ENCODE measurements at places on chromosomes 4 and X.

DNA sequence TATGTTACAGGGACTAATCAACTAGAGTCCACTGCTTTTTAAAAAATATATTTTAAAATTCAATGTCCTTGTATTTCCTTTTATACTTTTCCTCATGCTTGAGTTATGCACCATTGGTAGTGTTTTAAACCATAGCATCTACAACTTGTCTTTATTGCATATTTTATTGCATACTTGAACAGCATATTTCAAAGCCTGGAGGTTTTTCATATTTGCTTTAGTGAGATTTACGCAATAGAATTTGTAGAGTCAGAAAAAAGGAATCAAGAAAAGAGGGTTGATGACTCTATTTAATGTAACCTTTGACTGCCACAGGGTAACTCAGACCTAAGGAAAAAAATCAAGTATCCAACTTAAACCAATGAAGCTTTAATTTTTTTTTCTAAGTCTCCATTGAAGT lies 1165.7 kb upstream of the IGFBP7 start:
- DNase-seq: no peak

DNA sequence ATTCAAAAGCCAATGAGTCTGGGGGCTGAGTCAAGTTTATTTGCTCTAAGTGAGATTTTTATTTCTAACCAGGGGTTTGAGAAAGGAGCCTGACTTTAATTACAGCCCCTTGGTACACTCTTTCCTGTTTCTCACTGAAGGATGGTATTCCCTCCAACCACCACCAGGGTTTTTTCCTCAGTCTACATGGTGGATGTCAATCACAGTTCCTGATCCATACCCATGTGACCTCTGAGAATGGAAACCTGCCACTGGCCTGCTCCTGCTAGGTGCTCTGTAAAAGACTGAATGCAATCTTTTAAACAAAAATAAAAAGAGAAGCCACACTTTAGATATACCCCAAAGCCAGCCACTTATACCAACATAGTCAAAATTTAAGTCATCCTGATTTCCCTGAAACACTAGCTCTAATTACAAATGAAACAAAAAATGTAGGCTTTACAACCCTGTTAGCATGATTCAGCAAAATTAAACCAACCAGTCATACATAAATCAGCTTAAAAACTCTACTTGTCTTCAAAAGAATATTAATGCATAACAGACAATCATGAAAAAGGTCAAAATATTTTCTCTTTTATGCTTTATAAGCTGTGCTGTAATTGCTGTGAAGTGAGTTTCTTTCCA lies 112.1 kb upstream of the NWD2 start:
- peak; percentile 8 for DNase-seq

DNA sequence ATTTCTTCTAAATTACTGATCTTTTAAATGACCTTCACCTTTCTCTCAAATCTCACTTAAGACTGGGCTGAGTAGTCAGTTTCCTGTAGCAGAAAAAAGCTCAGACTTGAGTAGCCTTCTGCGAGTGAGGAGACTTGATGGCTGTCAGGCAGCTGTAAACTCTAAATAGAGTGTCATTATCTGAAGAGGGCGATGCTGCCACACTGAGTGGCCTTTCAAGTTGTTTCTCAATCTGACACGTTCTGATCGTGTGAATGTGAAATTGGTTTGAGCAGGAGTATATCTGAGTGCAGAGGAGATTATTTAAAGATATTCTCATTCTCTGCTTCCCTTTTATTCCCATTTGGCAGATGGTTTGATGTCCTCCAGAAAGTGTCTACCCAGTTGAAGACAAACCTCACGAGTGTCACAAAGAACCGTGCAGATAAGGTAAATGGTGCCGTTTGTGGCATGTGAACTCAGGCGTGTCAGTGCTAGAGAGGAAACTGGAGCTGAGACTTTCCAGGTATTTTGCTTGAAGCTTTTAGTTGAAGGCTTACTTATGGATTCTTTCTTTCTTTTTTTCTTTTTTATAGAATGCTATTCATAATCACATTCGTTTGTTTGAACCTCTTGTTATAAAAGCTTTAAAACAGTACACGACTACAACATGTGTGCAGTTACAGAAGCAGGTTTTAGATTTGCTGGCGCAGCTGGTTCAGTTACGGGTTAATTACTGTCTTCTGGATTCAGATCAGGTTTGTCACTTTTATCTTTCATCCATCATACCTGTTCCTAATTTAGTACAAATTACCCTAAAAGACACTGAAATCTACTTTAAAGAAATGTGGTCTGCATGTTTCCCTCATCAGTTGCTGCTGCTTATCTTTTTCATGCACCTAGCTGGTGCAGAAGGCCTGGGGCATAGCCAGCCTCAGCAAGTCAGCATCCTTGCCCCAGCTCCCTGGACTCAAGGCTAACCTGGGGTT lies 74.3 kb upstream of the MSANTD1 start:
- no peak for DNase-seq

DNA sequence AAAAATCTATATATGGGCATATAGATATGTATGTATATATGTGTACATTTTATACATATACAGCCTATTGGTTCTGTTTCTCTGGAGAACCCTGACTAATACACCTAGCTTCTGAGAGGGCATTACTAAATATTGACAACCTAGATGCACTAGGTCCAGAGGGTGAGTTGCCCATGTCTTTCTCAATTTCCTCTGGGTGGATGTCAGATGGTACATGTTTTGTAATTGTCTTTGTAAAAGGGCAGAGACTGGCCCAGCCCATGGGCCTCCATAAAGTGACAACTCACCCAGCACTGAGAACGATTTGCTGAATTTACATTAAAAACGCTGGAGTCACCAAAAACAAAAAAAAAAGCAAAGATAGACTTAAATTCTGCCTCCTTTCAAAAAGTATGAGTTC lies 198.5 kb upstream of the FAM241A start:
- DNase-seq: no peak

GRCh38 chr4:126906466-126906865 lies 726.3 kb upstream of the INTU start:
- DNase-seq: no peak

DNA sequence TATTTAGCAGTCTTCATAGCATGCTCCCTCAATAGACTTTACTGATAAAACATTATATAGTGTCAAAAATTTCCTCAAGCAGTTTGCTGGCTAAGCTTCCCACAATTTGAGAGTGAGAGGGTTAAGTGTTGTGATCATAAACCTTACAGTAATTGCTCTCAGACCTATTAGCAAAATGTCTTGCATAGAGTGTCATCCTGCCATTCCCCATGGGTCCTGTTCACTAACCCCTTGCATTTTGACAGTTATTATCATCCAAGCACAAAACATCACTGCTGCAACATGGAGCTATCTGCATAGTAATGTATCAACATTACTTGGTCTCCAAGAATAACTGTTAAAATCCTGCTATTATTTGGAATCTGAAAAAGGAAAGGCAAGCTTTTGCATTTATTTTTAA lies 196.1 kb upstream of the GK2 start:
- DNase-seq: no peak

DNA sequence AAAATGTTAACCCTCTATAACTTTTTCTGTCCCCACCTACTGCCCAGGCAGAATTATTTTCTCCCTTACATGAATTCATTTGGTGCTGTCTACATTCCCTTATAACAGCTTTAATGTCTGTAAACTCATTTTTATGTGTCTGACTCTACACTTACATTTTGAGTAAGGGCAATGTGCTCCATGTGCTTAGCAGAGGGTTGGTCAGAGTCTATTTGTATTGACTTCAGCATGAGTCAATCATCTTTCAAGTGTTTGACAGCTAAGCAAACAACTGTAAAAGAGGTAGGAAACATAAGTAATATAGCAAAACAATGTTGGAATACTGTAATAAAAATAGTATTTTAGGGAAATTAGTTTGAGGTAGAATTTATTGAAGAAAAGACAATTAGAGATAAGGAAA lies 6.3 kb downstream of the IL15 start:
- DNase-seq: no peak

DNA sequence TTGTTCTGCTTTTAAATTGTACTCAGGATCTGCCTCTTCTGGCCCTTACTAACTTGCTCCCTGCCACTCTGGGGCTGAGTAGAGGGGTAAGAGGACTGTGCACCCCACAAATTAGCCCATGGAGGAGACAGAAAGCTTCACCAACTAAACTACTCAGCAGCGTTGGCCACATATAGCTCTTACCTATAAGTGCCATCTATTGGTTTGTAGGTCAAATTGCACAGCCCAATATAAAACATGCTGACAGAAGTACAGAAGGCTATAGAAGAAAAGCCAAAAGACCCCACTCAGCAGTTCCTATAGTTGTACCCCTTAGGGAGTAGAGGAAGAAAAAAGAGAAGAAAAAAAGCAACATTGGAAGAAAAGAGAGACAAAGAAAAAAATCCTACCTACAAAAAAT lies 341.2 kb upstream of the FMR1 start:
- DNase-seq: peak; percentile 1

- DNase-seq: no peak
Measured at GRCh38 chrX:66142351-66142750, 21.7 kb upstream of the HEPH start.

DNA sequence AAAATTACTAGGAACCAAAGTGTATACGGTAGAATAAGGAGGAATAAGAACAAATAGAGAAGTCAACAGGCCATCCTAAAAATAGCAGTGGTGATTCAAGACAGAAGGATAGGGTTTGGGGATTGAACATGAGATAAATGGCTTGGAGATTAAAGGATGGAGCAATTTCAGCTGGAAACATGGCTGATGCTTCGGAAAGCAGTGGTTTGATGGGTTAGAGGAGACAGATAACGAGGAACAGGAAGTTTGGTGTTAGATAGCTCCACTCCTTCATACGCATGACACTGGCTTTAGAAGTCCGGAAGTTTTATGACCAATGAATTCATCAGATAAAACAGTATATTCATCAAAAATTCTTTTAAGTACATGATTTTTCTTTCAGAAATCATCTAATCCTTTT lies 70.8 kb upstream of the GALNTL6 start:
- DNase-seq: no peak

DNA sequence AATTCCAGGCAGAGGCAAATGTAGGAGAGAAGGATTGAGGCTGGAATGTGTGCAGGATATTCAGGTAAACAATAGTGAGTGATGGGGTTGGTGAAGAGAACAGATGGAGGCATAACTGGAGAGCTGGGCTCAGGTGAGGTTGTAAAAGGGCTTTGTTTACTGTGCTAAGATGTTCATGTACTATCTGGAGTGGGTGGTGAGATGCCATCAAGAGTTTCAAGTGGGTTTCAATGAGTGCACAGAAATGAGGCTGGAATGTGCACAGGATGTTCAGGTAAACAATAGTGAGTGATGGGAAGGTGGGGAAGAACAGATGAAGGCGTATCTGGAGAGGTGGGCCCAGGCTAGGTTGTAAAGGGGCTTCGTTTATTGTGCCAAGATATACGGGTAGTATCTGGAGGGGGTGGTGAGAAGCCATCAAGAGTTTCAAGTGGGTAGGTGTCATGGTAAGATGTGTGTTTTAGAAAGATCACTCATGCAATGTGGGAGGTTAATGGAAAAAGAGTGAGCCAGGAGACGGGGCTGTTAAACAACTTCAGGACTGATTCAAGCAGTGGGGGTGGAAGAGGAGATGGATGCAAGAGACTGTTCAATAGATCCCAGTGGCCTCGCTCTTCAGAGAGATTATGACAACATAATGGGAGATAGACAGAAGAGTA lies 25.4 kb upstream of the NMU start:
- DNase-seq: no peak

DNA sequence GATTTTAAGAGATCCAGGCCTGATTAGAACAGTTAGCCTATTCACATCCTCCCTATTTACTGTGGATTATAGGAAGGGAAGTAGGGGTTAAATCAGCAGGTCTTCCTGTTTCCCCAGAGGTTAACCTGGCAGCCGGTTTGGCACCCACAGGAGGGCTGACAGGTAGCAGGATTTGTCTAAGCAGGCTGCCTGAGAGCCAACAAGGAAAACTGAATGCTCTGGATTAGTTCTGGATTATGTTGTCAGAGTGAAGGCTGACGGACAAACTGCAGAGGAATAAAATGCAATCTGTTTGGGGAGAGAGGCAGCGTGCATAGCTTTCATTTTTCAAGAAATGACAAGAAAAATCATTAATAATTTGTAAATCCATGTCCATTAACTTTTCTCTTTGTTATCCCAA lies 397.1 kb upstream of the FAM241A start:
- no peak for DNase-seq

DNA sequence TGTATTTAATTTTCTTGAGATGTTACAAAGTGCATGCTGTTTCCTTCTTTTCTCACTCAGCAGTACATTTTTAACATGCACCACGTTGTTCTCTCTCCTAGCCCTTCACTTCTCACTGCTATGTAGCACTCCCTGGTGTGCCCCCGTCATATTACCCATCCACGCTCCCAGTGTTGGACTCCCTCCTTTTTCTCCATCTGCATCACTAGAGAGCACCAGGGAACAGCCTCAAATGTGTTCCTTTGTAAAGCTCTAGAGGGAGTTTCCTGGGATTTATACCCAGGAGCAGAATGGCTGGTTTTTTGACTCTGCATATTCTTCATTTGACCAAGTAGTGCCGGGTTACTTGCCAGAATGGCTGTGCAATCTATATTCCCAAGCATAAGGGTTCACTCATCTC lies 240.3 kb upstream of the ANXA3 start:
- DNase-seq: no peak

DNA sequence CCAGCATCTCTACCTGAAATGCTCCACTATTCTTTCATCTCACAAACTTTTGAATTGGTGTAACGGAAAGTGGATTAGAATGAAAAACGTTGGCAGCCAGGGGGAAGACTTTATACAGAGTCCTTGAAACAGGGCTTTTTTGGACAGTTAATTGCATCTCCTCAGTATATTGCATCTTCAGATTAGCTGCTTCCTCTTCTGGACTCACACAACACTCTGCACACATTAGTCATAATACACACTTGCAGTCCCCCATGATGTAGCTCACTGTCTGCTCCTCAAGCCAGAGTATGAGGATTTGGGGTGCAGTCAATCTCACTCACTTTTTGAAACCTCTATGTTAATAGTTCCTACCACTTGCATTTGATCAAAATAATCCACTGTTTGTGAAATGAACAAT lies 101.0 kb downstream of the ADGRA3 start:
- DNase-seq: no peak

DNA sequence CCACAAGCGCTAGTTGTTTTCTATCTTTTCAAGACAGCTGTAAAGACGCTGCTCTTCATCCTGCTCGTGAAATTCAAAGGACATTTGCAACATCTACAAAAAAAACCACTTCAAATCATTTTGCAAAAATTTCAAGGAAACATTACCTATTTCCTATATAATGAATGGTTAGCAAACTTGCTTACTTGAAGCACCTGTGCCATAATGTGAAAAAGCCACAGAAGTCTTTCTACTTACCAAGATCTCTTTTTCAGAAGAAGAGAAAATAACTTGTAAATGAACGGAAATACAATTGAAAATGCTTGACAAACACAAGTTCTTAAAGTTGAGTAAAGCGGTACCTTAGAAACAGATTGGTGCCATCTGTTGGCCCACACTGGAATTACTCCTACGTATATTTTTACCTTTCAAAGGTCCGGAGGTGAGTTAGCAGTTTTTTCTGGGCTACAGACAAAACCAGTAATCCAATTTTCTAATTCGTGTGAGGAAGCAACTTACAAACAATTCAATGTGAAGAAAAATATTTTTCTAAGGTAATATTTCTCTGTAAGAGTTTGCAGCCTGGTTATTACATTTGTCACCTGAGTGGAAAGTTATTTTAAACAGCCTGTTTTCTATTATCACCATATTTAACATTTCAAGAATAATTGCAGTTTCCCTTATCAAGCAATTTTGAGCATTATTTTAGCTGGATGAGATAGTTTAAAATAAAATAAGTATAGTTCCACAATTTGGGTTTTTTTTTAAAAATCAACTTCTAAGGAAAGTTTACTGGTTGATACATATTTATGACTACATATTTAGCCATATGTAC lies at the start of gene TLR6:
TLR6 (minus strand) TSS at position 294 of the 814 bp plus-strand sequence. CDS start 27,344 bp downstream, outside the sequence.
- DNase-seq: peak; percentile 95
